ENCODE measurements at places on chromosomes 12 and 14. TPM values are rescaled to one million over a fixed set of nuclear protein-coding genes. Genes with fewer than 3 reads are reported as not detected.

DNA sequence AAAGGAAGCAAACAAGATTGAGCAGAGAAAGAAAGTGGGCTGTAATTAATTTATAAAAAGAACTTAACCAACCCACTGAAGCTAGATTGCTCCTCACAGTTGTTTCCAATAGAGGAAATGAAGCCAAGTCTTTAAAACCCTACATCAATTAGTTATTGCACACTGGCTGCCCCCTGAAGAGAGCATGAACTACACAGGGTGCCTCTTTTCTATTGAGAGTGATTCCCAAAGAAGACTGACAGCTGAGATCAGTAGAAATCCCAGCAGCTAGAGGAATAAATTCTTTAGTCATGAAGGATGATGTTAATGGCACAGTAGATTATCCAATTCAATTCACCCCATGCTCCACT, 8.6 kb upstream of the USP15 start:
- no peak overlapping the region for H3K4me3 ChIP-seq
- H3K36me3 ChIP-seq: no peaks in the 10 kb centered on the region
- H3K4me1 ChIP-seq: no peaks in the 10 kb centered on the region
- DNase-seq: no peak
- no peak overlapping the region for H3K27ac ChIP-seq

GRCh38 chr12:52454411-52455201, 2.7 kb upstream of the KRT6B start:
- H3K27ac ChIP-seq: no peak overlapping the region
- H3K4me1 ChIP-seq: no peaks in the 10 kb centered on the region
- H3K27me3 ChIP-seq: peaks cover 77% of the 10 kb centered on the region

DNA sequence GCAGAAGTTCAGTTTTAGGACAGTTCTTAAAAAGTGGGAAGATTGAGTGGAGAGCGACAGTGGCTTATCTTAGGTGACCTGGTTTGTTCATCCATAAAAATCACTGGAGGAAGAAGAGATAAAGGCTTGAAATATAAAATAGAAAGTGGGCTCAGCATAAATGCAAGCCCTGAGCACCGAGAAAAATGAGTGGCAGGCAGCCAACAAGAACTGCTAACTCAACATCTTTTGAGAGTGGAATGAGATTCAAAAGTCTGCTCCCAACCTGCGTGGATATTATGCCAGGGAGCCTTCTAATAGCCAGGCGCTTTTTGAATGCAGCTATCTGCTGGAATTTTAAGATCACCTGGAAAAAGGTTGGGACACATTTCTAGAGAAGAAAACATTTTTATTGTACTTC, 666.5 kb downstream of the FLRT2 start:
- H3K27me3 ChIP-seq: no peaks in the 10 kb centered on the region
- no peak for DNase-seq
- H3K4me1 ChIP-seq: peaks cover 5% of the 10 kb centered on the region
- no peak overlapping the region for H3K27ac ChIP-seq
- H3K4me3 ChIP-seq: no peak overlapping the region
- no peaks in the 10 kb centered on the region for H3K36me3 ChIP-seq

- H3K36me3 ChIP-seq: no peaks in the 10 kb centered on the region
- H3K4me3 ChIP-seq: no peak overlapping the region
- no peak for DNase-seq
- H3K27ac ChIP-seq: no peak overlapping the region
Measured at GRCh38 chr14:61330511-61330910, 9.1 kb downstream of the PRKCH start.

DNA sequence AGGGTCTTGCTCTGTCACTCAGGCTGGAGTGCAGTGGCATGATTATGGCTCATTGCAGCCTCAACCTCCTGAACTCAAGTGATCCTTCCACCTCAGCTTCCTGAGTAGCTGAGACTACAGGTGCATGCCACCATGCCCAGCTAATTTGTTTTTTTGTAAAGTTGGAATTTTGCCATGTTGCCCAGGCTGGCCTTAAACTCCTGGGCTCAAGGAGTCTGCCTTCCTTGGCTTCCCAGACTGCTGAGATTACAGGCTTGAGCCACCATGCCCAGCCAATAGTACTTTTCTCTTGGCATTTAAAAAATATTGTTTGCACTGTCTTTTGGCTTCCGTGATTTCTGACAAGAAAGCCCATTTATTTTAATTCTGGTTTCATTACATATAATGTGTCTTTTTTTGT, 61.3 kb downstream of the DIP2B start:
- DNase-seq: no peak
- H3K27me3 ChIP-seq: no peaks in the 10 kb centered on the region
- H3K27ac ChIP-seq: no peak overlapping the region
- peaks cover 39% of the 10 kb centered on the region for H3K4me1 ChIP-seq

DNA sequence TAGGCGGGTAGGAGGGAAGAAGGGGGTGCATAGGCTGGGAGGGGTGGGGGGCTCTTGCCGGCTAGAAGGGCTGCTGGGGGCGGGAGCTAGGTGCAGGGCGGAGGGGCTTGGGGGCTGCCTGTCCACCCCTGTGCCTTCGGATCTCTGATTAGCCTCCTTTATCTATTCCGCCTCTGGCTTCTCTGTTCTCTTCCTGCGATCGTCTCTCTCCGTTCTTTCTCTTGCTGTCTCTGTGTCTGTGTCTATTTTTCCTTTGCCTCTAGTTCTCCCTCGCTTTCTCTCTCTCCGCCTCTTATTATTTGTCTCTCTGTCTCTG, 166.7 kb upstream of the LHX5 start:
- no peaks in the 10 kb centered on the region for H3K4me1 ChIP-seq
- H3K27ac ChIP-seq: no peak overlapping the region
- no peaks in the 10 kb centered on the region for H3K36me3 ChIP-seq
- DNase-seq: no peak

DNA sequence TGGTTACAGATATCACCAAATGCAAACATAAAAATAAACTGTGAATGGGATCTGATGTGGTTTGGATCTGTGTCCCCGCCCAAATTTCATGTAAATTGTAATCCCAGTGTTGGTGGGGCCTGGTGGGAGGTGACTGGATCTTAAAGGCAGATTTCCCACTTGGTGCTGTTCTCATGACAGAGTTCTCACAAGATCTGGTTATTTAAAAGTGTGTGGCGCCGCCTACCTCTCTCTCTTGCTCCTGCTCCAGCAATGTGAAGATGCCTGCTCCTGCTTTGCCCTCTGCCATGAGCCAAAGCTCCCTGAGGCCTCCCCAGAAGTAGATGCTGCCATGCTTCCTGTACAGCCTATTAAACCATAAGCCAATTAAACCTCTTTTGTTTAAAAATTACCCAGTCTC, 47.8 kb downstream of the SLC25A21 start:
- DNase-seq: no peak
- H3K27ac ChIP-seq: peak overlapping the region; percentile 38
- H3K4me3 ChIP-seq: no peak overlapping the region

- H3K4me3 ChIP-seq: no peak overlapping the region
- peaks cover 24% of the 10 kb centered on the region for H3K4me1 ChIP-seq
- H3K36me3 ChIP-seq: no peaks in the 10 kb centered on the region
- DNase-seq: no peak
- no peaks in the 10 kb centered on the region for H3K27me3 ChIP-seq
- H3K27ac ChIP-seq: peak overlapping the region; percentile 77
Measured at GRCh38 chr14:80771201-80771600, 170.3 kb downstream of the CEP128 start.

DNA sequence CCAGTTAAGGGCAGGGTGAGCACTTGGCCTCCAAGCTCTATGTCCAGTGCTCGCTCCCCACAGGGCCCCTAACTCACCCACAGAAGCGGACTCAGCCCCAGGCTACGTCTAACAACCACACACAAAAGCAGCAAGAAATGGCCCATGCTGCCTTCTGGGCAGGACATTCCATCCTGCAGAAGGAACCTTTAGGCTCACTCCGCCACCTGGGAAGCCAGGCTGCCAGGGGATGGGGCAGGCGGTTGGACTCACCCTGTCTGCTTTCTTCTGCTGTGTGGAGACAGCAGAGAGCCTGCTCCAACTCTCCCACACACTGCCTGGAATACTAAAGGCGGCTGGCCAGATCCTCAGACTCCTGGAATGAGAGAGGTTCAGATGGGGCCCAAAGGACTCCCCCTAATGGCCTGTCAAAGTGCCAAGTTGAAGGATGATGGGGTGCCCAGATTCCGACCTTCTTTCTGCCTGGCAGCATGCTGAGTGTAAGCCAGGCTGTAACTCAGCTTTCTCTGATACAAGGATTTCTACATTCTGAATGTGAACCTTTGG, 27.7 kb upstream of the BLTP3B start:
- peaks cover 4% of the 10 kb centered on the region for H3K4me1 ChIP-seq
- H3K36me3 ChIP-seq: no peaks in the 10 kb centered on the region
- H3K27ac ChIP-seq: no peak overlapping the region
- H3K4me3 ChIP-seq: no peak overlapping the region
- no peak for DNase-seq
- peaks cover 5% of the 10 kb centered on the region for H3K27me3 ChIP-seq

DNA sequence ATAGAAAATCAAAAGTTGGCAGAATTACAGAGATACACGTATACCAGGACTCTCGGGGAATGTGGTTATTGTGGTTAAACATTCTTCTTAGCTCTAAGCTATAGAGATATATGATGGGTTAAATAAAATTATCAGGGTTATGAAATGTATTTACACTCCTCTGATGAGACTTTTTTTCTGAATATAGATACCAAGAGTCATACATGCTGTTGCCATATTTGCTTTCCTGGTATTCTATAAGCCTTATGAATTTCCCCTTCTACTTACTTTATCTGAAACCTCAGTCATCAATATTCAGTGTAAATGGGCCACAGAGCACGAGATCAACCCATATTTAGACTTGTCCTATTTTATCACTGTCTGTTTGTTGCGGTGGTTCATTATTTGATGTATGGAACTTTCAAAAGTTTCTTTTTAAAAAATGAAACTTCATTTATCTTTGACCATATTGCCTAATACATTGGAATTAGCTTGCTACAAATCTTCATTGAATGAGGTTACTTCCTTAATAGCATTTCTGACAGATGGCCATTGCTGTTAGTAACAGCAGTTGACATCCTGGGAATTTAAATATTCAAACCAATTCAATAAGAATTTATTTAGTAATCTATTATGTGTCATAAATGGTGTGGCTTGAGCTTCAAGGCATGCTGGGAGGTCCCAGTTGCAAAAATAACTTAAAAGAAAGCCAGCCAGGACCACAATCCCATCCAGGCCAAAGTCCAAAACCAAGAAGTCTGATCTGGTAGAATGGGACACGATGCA, 393.5 kb downstream of the PCNX1 start:
- no peaks in the 10 kb centered on the region for H3K4me1 ChIP-seq
- no peak for DNase-seq
- H3K27me3 ChIP-seq: peaks cover 5% of the 10 kb centered on the region
- no peak overlapping the region for H3K27ac ChIP-seq

DNA sequence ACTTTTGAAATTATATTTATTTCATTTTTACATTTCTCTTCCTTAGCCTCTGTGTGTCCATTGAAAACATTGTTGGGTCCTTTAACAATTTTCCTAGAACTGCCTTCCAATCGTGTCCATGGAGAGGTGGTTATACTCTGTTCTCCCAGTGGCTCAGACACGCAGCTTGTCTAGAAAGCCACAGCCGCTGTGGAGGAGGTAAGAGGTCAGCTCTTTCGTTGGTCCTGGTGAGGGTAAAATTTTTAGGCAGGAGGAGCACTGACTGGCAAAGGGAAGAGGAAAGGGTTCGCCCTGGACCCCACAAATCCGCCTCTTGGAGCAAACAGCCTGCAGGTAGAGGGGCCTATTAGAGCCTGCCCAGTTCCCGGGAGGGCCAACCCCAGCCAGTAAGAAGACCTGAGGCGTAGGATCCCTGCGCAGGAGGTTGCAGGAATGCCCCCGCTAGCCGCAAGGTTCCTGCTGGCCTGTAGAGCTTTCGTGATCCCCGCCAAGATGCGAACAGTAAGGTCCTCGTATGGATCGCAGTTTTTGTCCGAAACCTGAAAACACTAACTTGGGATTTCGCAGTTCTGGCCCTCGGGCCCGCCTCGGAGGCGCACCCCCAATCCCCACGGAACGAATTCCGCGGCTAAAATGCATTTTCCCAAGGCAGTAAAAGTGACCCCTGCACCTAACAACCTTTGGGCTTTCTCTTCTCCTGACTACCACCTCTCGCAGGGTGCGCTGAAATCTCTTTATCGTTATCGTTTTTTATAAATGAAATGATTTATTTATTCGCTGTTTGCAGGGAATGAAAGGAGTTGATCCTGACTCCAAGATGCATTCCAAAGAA, 7.5 kb upstream of the PAX9 start:
- H3K36me3 ChIP-seq: peaks cover 4% of the 10 kb centered on the region
- DNase-seq: no peak
- H3K4me3 ChIP-seq: no peak overlapping the region
- no peak overlapping the region for H3K27ac ChIP-seq
- H3K4me1 ChIP-seq: peaks cover 30% of the 10 kb centered on the region

DNA sequence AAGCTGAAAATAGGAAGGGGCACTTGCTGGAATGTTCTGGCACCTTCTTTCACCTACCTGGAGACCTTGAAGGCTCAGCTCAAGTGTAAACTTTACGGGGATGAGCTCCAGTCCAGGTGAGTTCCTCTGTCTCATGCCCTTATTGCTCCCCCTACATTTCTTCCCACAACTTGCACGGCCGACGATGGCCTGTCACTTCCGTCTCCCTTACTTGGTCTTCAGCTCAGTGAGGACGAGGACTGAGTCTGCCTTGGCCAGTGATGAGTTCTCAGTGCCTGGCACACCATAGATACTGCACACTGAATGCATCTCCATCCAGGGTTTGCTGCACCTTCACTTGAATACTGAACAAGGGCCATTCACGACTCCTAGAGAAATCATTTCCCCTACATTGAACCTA, 21.4 kb downstream of the ADGRD1 start:
- DNase-seq: no peak
- no peaks in the 10 kb centered on the region for H3K36me3 ChIP-seq
- H3K4me1 ChIP-seq: no peaks in the 10 kb centered on the region
- no peak overlapping the region for H3K27ac ChIP-seq
- no peak overlapping the region for H3K4me3 ChIP-seq
- H3K27me3 ChIP-seq: no peaks in the 10 kb centered on the region

GRCh38 chr14:38124506-38124905, 83.2 kb upstream of the SSTR1 start:
- no peaks in the 10 kb centered on the region for H3K27me3 ChIP-seq
- no peaks in the 10 kb centered on the region for H3K36me3 ChIP-seq
- H3K27ac ChIP-seq: no peak overlapping the region
- H3K4me1 ChIP-seq: no peaks in the 10 kb centered on the region

- H3K27me3 ChIP-seq: peaks cover 3% of the 10 kb centered on the region
- peaks cover 20% of the 10 kb centered on the region for H3K4me1 ChIP-seq
- H3K36me3 ChIP-seq: no peaks in the 10 kb centered on the region
- H3K27ac ChIP-seq: no peak overlapping the region
- no peak overlapping the region for H3K4me3 ChIP-seq
- DNase-seq: no peak
Measured at GRCh38 chr12:47896633-47897032, 8.2 kb downstream of the VDR start.

DNA sequence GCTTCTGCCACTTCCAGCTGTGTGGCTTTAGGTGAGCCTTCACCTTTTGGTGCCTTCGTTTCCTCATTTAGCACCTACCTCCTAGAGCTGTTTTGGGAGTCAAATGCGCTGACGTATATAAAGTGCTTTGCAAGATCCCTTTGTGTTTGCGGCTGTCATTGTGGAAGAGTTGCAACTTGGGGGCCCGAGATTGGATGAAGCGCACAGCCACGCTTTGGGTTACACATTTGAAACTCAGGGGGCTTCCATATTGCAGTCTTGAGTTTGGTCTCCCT, 636 bp upstream of the ARL6IP4 start:
- H3K36me3 ChIP-seq: peaks cover 3% of the 10 kb centered on the region
- no peak for DNase-seq
- H3K4me1 ChIP-seq: peaks cover 58% of the 10 kb centered on the region

FAM90A1 gene
- total RNA-seq: not detected

KRT75 gene
- not detected for total RNA-seq

NXPH4 gene
- total RNA-seq: 62.6 TPM

SERPINA9 gene
- not detected for total RNA-seq
